Stimulated activated CD8-positive, alpha-beta memory T cell treated with anti-CD3 and anti-CD28 coated beads, Interleukin-12 subunit alpha, Interleukin-12 subunit beta, amount 100 ng/mL, for 4 hours (primary cell): ENCODE measurements at places on chromosomes 13 and 19.

- no peak for DNase-seq
Observed at GRCh38 chr13:43269037-43269481, 245.7 kb downstream of the DNAJC15 start.

DNA sequence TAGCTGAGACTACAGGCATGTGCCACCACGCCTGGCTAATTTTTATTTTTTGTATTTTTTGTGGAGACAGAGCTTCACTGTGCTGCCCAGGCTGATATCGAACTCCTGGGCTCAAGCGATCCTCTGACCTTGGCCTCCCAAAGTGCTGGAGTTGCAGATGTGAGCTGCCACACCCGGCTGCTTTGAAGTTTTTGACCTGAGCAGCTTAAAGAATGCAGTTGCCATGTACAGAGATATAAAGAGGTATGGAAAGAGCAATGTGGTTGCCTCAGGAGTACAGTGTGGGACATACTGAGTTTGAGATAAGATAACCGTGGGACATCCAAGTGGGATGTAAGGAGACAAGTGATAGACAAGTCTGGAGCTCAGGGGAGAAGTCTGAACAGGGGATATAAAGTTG lies 82.7 kb upstream of the LSM14A start:
- no peak for DNase-seq

DNA sequence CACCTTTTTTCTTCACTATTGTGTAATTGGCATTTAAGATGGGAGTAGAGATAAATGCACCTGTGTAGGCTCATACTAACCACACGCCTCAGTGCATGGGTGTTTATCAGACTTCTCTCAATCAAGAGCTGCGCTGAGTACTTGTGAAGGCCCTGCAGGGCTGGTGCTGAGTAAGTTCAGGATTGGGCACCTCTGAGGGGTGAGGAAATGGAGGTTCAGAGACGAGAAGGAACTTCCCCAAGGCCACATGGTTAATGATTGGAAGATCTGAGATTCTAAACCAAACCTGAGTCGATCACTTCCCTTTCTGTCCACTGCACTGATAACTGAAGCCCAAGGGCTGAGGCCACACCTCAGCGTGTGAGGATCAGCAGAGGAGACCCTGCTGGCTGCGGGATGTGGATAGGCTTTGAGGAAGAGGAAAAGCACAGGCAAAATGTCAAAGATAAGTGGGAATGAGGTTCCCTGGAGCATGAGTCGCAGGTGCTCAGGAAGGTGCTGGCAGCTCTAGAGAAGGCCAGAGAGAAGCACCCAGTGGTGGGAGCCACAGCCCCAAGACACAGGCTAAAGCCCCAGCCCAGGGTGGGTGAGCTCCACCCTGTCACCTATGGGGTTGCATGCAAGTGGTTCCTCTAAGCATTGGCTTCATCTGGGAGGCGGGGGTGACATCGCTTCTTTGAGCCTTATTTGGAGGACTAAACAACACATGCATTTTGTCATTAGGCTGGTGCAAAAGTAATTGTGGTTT lies 32.3 kb upstream of the GJB6 start:
- no peak for DNase-seq

DNA sequence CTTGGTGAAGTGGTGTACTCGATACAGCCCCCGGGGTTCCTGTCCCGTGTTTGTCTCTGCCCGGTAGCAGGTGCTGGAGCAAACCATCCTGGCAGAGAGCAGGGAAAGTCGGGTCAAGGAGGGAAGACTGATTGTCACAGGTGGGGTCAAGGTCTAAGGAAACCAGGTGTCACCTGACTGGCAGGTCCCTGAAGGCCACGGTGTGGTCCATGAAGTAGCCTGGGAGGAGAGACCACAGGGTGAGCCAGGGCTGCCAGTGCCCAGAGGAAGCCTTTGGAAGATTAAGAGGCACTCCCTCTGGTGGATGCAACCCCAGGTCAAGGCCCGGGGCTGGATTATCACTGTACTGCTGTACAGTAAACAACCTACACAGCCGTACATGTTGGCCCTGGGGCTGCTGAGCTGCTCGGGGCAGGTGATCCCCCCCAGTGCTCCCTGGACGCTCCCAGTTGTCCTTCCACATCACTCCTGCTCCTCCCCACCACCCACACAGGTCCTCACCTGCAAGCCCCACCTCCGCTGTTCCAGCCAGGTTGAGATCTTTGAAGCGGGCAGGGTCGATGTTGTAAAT lies 6.0 kb upstream of the CCER2 start:
- no peak for DNase-seq

DNA sequence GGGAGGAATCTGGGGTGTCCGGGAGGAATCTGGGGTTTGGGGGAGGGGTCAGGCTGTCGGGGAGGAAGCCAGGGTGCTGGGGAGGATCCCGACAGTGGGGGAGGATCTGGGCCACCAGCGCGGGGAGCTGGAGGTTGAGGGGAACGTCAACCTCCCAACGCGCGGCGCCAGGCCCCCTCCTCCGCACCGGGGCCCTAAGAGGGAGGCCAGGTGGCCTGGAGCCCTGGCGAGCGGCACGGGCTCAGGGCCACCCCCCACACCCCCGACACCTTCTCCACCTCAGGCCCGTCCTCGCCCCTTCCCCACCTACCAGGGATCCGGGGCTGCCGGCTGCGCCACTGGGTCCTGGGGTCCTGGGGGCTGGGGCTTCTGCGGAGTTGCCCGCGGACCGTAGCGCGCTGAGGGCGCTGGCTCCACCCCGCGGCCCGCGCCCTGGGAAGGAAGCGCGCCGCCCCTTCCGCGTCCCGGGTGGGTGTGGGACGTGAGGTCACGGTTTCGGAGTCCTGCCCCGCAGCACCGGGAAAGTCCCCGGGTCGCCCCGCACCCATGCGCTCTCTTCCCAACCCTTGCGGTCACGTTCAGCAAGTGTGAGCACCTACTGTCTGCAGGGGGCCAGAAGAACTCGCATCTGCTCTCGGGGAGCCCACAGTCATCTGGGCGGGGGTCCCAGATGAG lies at the start of gene TICAM1:
TICAM1 (minus strand) TSS at position 409 of the 675 bp plus-strand sequence. CDS start 13,335 bp downstream, outside the sequence.
- DNase-seq: peak; percentile 73

GRCh38 chr19:15299568-15300409 lies 32.5 kb downstream of the BRD4 start:
- no peak for DNase-seq

- DNase-seq: no peak
Observed at GRCh38 chr19:28509079-28509895, 703.7 kb downstream of the UQCRFS1 start.

- peak; percentile 31 for DNase-seq
Observed at GRCh38 chr19:5048091-5048726, 79.3 kb downstream of the KDM4B start.
